ENCODE measurements at places on chromosomes 6 and 20.

DNA sequence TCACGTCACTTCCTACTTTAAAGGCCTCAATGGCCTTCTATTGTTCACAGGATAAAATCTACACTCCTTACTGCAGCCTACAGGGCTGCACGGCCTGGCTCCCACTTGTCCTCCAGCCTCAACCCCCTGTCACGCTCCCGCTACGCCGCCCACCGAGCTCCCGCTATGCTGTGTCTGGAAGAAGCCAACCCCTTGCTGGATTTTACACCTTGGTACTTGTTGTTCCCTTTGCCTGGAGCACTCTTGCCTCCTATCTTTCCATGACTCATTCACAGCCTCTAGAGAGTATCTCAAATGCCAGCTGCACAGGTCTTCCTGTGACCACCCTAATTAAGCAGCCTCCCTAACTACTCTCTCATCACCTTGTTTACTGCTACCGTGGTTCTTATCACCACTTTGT lies 259.9 kb downstream of the PRKN start:
- DNase-seq = no peak

DNA sequence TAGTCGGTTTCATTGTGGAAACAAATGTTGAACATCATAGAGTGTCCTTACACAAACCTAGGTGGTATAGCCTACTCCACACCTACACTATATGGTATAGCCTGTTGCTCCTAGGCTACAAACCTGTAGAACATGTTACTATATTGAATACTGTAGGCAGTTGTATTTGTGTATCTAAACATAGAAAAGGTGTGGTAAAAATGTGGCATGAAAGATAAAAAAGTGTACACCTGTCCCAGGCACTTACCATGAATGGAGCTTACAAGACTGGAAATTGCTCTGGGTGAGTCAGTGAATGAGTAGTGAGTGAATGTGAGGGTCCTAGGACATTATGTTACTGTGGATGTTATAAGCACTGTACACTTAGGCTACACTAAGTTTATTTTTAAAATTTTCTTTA lies 103.0 kb downstream of the ZFAND3 start:
- no peak for DNase-seq

GRCh38 chr20:58228103-58228483 lies 360 bp downstream of the ANKRD60 start:
- no peak for DNase-seq

DNA sequence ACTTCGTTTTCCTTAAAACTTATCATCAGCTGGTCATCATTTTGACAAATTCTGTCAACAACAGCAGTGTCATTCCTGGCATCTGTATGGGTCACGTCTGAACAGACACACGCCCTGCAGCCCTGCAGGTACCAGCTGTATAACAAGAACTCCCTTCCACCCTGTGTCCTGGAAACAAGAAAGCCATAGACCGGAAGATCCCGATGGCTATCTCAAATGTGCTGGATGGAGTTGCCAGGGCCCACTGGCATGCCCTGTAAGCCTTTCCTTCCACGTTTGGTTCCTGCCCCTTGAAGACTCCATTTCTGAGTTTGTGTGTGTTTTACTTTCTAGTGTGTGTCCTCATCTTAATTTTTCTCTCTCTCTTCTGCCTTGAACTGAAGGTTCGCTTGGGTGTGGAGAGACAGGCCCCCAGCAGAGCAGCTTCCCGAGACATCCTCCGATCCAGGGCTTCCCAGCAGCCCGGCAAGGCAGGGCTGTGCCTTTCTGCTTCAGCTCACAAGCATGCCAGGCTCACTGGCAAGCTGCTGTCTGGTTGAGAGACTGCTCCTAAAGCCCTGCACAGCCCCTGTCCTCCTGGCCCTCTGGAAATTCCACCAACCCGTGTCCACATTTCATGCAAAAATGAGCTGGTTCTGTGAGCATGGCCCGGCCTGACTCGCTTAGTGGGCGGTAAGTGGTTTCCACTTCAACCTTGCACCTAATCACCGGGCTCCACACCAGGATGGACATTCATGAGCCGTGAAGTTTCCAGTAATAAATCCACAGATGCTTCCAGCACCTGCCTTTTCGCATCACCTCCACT lies 8.7 kb downstream of the GFRA4 start:
- no peak for DNase-seq

- peak; percentile 91 for DNase-seq
These were observed 2.0 kb downstream of the DOK5 start for GRCh38 chr20:54477191-54477955.

DNA sequence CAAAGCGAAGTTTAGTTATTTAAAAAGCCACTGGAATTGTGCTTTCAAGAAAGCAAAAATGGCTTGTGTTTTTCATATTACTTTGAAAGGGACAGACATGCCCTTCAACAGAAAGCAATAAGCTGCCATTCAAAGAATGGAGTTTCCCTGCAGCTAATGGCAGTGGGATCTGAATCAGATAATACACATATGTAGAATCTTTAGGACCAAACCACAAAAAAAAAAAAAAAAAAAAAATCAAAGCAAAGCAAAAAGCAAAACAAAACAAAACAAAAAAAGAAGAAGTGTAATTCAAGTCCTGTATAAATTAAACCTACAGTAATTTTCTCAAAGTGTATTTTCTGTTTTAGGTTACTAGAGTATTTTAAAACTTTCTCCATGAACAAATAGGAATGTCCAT lies 63.6 kb upstream of the ZNF217 start:
- no peak for DNase-seq

- DNase-seq = no peak
These were observed 6.4 kb upstream of the SLC12A5 start for GRCh38 chr20:46022411-46023147.

GRCh38 chr6:92122746-92123145 lies 1296.6 kb downstream of the EPHA7 start:
- DNase-seq = peak; percentile 3

DNA sequence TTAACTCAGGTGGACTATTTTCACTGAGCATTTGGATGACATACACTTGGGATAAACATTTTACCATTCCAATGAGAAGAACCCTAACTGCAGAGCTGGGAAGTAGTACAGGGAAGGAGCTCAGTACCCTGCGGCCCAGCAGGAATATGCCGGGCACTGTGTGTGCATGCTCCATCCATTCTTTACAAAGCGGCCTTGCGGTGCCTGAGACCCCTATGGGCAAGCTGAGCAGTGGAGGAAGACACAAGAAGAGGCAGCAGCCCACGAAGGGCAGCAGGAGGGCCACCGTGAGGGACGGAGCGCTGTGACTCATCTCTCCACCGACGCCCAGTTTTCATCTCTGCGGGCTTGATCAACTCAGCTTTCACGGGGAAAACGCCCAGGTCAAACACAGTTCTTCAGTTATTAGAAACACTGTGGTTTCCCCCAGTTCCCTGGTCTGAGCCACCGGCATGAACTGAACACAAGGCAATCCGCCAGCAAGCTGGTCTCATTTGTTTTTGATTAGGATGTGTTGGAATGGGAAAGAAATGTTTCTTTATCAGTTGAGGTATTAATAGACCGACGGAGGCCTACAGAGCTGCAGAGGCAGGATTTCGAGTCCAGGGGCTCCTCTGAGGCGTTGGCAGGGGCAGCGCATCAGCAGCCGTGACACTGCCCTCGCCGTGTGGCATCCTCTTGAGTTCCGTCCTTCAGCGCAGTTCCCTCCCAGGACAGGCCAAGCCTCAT lies 44.9 kb downstream of the IRF4 start:
- DNase-seq = peak; percentile 79

DNA sequence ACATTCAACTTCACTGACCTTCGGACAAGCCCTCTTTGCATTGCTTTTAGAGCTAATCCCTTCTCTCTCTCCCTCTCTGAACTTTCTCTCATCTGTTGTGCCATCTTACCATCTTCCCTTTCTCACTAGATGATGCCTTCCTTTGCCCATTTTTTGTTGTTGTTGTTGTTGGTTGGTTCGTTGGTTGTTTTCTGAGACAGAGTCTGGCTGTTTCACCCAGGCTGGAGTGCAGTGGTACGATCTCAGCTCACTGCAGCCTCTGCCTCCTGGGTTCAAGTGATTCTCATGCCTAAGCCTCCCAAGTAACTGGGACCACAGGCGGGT lies 18.8 kb downstream of the MAP3K5 start:
- DNase-seq = no peak

DNA sequence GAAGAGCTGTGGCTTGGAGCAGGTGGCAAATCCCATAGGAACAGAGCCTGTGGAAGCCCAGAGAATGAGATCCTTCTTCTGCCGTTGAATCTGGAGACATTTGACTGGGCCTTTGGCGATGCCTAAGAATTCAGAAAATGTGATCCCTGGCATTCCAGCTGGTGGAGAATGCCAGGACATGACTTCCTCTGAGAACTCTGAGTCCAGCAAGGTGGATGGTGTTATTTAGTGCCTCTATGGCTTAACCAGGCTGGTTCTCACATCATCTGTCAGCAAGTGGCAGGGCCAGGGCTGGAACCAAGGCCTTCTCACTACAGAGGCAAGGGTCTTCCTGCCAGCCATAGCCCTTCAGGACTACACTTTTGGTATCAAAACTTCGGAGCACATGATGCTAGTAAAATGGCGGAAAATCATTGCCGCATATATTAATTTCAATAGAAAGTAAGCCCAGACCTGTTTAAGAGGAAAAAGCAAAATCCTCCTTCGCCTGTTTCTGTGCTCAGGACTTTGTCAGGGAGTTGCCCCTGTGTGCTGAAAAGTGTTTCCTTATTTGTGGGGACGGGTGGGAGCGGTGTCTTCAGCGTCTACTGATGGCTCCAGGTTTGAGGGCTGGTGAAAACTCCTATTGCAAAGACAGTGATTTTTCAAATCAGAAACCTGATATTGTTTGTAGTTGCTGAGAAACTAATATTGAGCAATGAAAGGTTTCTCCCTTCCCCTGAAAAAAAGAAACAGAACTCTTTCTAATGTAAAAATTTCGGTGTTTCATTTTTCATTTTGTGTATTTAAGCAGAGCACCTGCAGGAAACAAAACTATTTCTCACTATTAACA lies 23.9 kb downstream of the DUSP22 start:
- DNase-seq = no peak

Data from fibroblast of skin of back (primary cell).